ENCODE measurements at places on chromosomes 3 and 15.

- DNase-seq = no peak
Observed at GRCh38 chr15:69145694-69146492, 14.5 kb upstream of the GLCE start.

- DNase-seq = peak; percentile 79
Observed at GRCh38 chr15:61598655-61599054, 369.6 kb upstream of the RORA start.

DNA sequence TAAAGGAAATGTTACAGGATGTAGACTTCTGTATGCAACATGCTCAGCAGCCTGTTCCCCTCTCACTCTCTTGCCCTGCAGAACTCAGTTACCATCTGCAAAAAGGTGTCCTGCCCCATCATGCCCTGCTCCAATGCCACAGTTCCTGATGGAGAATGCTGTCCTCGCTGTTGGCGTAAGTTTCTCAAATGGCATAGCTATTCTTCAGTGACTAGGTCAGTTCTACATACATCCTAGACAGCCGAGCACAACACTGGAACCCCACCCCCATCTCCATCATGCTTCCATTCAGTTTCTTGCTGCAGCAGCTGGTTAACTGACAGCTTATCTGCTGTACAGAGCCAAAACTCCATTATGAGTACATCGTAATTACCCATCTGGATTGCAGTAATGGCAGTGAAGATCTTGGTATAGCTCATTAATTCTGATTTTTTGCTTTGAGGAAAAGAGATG is 4.5 kb downstream of the THBS1 start:
- no peak for DNase-seq

GRCh38 chr3:144760831-144761230 is 789.2 kb downstream of the DIPK2A start:
- no peak for DNase-seq

GRCh38 chr15:46714950-46715349 is 1002.4 kb upstream of the SEMA6D start:
- DNase-seq = peak; percentile 10

DNA sequence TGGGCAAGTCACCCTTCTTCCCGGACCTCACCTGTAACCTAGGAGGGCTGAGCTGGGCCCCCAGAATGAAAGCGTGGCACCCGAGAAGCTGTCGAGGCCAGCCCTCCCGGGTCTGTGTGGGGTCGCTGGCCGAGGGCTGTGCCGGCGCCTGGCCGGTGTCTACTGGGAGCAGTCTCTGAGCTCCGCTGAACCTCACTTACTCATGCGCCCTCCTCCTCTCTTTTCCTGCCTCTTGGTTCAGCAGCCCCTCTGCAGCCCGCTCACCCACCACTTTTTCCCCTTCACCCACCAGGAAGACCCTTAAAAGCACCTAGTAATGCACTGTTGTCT is 419 bp downstream of the HYKK start:
- no peak for DNase-seq

GRCh38 chr15:68310804-68311463 is 33.4 kb downstream of the FEM1B start:
- no peak for DNase-seq

DNA sequence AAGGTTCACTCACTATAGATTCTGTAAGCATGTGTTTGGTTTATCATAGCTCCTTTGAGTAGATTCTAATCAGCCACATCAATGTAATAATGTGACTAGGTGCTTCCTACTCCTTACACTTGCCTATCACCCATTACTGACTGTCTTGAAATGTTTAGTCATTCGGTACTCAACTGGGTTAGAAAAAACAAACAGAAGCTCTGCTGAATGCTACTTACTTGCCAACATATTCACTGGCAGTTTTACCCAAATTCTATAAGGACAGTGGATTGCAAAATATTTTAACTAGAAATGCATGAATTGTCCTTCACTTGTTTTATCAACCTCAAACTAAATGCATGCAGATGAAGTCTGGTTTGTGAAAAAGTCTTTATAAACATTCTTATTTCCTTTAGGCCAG is 352.1 kb upstream of the ALCAM start:
- DNase-seq = no peak

DNA sequence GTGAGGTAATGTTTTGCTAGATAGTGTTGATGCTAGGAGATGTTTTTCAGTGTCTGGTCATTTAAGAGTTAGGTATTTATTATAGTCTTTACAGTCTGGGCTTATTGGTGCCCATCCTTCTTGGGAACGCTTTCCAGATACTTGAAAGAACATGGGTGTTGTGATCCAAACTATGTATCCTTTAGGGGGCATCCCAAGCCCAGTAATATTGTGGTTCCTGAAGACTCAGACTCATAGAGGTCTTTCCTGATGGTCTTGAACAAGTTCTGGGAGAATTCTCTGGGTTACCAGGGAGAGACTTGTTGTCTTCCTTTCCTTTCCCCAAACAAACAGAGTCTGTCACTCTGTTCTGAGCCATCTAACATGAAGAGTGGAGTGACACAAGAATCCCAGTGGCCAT is 99.7 kb upstream of the LRRC3B start:
- DNase-seq = no peak

DNA sequence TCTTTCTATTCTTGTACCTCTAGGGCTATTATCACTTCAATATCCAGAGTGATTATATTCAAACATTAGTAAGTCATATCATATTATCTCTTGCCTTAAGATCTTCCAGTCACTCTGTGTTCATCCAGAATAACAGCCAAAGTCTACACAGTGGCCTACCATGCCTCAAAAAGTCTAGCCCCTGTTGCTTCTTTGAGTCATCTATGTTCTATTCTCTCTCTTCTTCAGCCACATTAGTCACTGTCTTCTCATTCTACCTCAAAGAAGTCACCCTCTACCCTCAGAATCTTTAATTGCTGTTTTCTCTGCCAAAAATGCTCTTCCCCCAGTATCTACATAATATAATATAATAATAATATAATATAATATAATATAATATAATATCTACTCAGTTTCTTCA is 356.0 kb downstream of the NLGN1 start:
- no peak for DNase-seq

GRCh38 chr15:88012233-88012632 is 244.3 kb downstream of the NTRK3 start:
- no peak for DNase-seq

GRCh38 chr3:54917862-54918261 is 10.0 kb downstream of the LRTM1 start:
- DNase-seq = no peak

DNA sequence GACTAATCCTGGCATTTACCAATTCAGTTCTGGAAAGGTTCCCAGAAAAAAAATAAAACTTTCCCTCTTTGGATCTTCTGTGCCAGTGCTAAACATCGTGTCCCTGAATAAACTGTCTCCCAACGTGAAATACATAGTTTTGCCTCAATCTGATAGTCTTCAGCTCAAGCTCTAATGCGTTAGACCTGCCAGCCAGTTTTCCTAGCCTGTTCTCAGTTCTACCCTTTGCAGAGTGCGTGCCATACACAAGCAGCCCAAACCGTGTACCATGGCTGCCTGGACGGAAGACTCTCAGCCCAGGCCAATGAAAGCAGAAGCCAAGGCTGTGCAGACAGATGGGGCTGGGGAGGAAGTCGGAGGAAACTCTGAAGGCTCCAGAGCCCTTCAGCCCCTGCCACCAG is 11.4 kb upstream of the OCA2 start:
- no peak for DNase-seq

Data from NCI-H1092 treated with DMSO at 0.1 percent for 48 hours (cell line).